GM19239 (cell line): ENCODE measurements at places on chromosomes 16 and 17.

GRCh38 chr17:76179496-76180467 lies 38.7 kb upstream of the FOXJ1 start:
- peak; percentile 30 for DNase-seq

DNA sequence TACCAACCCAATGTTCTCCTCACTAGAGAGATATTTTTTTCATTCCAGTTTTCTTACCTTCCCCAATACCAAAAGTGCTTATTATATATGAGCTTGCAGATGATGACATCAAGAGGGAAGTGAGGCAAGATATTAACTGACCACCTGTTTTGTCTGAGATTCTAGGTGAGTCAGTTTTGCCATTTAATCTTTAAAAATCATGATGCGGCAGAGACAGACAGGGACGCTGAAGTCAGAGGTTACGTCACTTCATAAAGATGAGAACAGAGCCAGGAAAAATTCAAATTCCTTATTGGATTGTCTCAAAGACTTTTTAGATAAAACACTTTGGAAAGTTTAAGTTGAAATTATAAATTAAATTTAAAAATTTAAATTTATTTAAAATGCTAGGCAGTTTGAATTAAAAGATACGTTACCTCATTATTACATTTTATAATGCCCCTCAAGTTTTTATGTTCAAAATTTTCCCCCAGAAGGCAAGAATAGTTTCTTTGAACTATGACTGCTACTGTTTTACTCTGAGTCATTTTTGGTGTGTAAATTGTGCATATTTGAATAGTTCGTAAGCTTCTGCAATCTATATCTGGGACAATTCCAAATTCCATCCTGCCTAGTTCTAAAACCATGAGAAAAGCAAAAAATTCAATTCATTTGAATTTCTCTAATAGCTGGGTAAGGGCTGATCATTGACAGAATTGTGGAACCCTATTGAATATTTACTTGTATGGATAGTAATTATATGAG lies 839.6 kb upstream of the GOT2 start:
- DNase-seq, result no peak

DNA sequence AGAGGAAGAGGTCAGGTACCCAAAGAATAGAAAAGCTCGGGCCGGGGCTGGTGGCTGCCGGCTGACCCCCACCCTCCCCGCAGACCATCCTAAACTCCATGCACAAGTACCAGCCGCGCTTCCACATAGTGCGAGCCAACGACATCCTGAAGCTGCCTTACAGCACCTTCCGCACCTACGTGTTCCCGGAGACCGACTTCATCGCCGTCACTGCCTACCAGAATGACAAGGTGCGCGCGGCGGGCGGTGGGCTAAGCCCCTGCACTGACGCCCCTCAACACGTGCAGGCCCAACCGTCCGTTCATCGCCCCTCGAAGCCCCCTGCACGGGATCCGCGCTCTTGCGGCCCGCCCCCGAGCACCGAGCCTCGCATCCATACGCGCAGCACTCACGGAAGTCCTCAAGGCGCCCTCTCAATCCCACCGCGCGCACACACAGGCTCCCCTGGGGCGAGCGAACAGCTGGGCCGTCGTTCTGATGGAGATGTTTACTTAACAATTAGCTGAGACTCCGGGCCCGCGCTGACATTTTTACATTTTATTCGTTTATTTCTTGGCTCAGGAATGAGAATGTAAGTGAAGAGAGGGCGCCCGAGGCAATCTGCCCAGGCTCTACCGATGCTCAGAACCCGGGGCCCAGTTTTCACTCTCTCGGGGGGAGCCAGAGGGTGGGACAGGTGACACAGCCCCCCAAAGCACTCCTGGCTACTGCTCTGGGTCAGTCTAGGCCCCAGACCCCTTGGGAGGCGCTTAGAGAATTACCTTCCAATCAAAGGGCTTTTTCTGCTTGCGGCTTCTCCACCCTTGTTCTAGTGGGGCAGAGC lies 3.5 kb downstream of the TBX2 start:
- no peak for DNase-seq

DNA sequence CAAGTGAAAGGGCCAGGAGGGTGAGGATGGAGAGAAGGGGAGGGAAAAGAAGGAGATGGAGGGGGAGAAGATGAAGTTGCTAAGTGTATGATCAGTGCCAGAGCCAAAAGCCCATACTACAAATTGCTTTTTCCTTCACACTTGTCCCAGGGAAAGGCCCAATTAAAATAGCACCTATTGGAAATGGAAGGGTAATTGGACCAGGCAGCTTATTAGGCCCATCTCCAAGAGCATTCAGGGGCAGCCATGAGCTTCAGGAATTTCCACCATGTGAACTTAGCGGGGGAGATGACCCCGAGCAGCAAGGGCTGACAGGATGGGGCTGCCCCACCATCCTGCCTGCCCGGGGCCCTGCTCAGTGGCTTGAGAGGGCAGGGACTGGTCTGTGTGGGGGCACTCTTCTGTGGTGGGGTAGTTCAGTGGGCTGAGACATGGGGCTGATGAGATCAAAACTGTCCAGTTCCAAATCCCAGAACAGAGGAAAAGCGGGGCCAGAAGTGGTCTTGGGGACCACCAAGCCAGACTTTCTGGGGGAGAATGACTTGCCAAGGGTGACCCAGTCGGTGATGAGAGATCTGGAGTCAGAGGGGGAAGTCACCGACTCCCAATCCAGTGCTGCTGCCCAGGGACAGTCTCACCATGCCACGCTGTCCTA lies 27.5 kb downstream of the GOSR2 start:
- no peak for DNase-seq

DNA sequence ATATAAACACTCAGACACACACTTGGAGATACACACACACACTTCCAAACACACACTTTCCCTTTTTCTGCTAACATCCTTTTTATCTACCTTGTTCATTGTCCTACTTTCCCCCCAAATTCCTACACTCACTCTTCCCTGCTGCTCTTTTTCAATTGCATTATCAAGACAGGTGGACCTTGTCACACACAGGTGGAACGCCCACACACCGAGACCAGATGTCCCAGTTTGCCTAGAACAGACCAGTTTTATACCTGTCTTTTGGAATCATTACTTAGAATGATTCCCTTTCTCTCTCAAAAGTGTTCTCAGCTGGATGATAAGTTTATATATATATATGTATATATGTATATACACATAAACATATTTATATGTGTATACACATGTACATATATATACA lies 50.7 kb upstream of the ARHGAP44 start:
- DNase-seq, result no peak

DNA sequence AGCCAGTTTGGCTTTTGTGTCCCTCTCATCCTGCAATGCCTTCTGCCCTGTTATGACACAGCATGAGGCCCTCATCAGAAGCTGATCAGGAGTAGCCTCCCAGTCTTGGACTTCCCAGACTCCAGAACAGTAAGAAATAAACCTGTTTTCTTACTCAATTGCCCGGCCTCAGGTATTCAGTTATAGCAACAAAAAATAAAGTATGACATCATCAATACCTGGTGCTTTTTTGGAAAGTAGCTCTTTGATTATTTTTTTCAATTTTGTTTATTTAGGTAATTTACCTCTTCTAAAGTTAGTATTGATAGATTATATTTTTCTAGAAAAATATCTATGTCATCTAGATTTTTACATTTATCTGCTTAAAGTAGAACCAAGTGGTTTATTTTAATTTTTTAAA lies 112.8 kb upstream of the CES5A start:
- no peak for DNase-seq

DNA sequence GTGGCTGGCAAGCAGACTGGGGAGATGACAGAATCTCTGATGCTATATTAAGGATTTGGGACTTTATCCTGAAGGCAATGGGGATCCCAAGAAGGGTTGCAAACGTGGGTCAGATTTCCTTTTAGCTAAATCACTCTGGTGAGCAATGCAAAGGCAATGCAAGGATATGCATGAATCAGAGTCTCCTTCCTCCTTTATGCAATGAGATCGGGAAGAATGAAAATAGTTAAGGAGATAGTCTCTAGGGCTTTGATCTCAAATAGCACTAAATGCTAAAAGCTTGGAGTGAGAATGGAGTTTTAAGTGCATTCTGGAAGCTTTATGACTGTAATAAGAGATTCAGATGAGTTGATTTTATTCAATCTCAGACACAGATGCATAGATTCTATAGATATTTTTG lies 27.2 kb upstream of the SHISA9 start:
- DNase-seq, result no peak

DNA sequence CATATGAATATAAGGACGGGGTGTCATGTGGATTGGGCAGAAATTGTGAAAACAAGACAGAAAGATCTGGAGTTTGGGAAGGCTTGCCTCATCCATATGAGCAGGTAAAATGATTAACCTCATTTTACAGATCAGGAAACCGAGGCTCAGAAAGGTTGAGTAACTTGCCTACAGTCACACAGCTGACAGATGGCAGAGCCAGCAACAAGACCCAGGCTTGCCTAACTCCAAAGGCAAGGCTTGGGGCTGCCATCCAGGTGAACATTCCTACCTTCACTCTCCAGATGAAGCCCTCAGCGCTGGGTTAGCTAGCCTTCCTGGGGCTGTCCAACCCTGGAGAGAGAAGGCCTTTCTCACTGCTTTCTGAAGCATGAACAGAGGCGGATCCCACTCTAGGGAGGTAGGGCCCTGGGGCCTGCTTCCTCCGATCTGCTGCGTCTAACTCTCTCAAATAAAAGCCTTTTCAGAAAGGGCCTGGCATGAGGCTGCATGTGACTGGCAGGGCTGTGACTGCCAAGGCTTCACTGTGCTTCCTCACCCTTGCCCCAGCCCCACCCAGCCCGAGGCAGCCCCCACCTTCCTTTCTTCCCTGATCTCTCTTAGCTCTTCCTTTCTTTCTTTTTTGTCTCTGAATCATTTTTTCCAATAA lies 107.8 kb downstream of the GNAO1 start:
- DNase-seq, result no peak

DNA sequence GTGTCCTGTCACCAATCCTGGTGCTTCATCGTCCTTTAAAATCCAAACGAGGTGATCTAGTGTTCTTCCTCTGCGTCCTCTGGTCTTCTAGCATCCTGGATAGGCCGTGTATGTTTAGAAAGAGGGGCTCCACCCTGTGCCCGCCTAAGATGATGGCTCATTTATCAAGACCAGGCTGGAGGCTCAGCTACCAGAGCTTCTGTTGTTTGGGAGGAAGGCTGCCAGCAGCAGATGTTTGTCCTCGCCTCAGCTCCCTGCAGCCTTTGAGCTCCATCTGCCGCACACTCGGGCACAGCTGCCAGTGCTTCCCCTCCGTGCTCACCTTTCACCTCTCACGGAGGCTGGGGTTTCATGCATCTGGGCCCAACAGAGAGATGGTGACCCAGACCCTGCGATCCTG lies 954.7 kb upstream of the RBFOX1 start:
- DNase-seq, result no peak
